ENCODE measurements at places on chromosomes 5 and 9.

DNA sequence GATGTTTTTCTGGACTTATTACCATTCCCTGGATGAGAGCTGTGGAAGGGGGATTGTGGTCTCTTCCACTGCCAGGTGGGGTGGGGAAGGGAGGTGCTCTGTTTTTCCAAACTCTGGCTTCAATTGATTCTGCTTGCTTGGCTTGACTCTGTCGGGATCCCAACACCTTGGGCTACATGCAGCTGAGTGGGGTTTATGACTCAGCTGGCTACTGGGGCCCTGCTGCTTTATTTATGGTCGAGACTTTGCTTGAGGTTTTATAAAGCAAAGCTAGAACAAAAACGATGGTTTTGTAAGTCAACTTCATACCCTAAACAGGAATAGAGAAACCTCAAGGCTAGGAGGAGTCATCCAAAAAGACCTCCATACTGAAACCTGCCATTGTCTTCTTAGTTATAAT lies 76.3 kb downstream of the AOPEP start:
- peak; percentile 14 for DNase-seq

GRCh38 chr5:171713152-171713551 lies 72.5 kb upstream of the SMIM23 start:
- DNase-seq, result no peak

- DNase-seq, result no peak
These were observed 13.0 kb upstream of the RIMOC1 start for GRCh38 chr5:41891066-41891707.

DNA sequence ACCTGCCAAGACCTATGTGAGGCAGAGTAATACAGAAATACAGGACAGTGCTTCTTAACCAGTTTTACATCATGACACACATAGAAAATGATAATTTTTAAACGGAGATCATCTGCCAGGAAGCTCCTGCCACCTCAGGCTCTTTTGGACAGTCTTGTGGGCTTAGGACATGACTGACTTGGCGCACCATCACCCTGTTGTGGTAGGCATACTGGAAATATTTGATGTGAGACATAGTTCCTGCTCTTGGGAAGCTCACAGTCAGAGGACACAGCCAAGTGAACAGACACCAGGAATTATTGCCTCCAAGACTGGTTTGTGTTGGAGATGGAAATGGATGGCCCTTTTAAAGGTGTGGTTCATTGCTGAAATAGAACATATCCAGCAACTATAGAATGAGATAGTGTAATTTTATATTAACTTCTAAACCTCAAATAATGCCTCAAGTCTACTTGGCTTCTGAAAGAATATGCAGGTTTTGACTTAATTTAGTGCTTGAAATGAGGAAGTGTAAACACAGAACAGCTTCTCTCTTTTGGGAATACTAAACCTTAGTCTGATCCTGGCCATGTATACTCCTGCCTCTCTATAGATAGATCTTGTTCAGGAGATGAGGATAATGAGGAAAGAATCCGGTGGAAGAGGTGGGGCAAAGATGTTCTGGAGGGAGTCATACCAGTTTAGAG lies 19.7 kb downstream of the CPEB4 start:
- DNase-seq, result no peak

DNA sequence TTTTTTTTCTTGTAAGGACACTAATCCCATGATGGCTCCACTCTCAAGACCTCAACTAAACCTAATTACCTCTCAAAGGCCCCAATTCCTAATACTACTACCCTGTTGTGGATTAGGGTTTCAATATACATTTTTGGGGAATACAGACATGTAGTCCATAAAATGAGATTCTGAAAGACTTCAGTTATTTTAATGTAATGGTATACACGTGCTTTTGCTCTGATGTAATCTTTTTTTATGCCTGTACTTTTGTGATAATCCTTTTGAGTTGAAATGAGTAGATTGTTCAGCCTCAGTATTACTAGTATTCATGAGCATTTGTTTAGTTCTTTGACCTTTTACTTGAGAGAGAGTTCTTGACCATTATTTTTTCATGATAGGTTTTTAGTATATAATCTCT lies 9.5 kb downstream of the CEP78 start:
- no peak for DNase-seq

- DNase-seq, result no peak
These were observed 1.2 kb upstream of the SLC4A9 start for GRCh38 chr5:140358738-140359310.

- no peak for DNase-seq
These were observed 219.4 kb downstream of the NFIB start for GRCh38 chr9:14094491-14094890.

DNA sequence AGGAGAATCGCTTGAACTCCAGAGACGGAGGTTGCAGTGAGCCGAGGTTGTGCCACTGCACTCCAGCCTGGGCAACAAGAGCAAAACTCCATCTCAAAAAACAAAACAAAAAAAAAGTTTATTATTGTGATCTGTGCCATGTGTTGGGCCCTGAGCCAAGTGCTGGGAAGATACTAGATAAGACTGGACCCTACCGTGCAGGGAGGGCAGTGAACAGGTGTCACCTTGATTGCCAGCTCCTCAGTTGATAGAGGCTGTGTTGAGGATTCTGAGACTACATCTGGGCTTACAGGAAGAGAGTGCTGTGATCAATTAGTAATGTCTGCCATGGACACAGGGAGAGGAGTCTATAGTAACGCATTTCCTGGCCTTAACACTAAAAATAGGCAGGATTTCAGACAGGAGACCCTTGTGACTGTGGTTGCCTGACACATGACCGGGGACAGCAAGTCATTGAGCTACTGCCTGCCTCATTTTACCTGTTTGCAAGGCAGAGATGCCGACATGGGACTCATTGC lies 201.5 kb downstream of the C9orf50 start:
- DNase-seq, result no peak

GRCh38 chr5:4206127-4206526 lies 610.5 kb downstream of the IRX1 start:
- no peak for DNase-seq

GRCh38 chr5:72353046-72353445 lies 32.9 kb downstream of the PTCD2 start:
- no peak for DNase-seq

- DNase-seq, result no peak
These were observed 288.3 kb upstream of the CDH18 start for GRCh38 chr5:20276061-20276958.

- DNase-seq, result no peak
These were observed 20.7 kb upstream of the SLC1A3 start for GRCh38 chr5:36585701-36586100.

GRCh38 chr5:127203818-127204217 lies 86.8 kb upstream of the MEGF10 start:
- no peak for DNase-seq

GRCh38 chr9:76688471-76689238 lies 75.6 kb upstream of the PCA3 start:
- no peak for DNase-seq

DNA sequence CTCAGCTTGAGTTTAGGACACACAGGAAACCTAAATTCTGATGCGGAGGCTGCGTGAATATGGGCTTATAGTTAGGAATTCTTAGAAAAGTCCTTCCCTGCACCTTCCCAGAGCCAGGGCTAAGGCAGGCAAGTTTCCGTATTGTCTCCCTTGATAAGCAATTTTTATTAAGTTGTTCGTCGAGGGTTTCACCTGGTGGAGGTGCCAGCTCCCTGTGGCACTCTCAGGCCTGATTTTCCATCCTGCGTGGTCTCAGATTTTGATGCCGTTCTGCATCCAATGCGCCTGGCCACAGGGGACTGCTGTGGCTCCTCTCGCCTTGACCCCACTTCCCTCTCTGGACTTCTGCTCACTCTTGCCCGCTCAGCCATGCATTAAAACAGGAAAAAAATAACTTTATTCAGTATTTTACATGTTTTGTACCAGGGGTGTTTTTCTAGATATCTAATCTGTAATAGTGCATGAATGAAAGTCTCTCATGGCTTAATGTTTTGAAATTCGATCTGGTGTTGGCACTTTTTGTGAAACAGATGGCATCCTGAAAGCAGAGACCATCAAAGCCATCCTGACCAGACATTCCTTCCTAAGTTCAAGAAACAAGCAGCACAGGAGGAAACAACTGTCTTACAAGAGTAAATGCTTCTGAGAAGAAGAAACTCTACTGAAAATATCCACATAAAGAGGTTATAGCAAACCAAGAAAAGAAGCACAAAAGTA lies 50.7 kb downstream of the TRIP13 start:
- DNase-seq, result no peak

DNA sequence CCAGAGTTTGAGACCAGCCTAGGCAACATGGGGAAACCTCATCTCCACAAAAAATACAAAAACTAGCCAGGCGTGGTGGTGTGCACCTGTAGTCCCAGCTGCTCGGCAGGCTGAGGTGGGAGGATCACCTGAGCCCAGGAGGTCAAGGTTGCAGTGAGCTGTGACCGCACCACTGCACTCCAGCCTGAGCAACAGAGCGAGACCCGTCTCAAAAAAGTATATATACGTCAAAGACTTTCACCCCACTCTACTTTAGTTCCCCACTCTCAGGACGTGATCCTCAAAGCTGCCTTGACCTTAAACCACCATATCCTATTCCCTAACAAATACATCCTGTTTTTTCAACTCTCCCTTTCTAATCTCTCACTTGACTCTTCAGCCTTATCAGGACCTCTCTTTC lies 41.0 kb downstream of the PCDHGC5 start:
- DNase-seq, result no peak

- DNase-seq, result no peak
These were observed 14.5 kb downstream of the TBCA start for GRCh38 chr5:77761606-77762005.

GRCh38 chr5:106454651-106455415 lies 1215.9 kb downstream of the EFNA5 start:
- no peak for DNase-seq

DNA sequence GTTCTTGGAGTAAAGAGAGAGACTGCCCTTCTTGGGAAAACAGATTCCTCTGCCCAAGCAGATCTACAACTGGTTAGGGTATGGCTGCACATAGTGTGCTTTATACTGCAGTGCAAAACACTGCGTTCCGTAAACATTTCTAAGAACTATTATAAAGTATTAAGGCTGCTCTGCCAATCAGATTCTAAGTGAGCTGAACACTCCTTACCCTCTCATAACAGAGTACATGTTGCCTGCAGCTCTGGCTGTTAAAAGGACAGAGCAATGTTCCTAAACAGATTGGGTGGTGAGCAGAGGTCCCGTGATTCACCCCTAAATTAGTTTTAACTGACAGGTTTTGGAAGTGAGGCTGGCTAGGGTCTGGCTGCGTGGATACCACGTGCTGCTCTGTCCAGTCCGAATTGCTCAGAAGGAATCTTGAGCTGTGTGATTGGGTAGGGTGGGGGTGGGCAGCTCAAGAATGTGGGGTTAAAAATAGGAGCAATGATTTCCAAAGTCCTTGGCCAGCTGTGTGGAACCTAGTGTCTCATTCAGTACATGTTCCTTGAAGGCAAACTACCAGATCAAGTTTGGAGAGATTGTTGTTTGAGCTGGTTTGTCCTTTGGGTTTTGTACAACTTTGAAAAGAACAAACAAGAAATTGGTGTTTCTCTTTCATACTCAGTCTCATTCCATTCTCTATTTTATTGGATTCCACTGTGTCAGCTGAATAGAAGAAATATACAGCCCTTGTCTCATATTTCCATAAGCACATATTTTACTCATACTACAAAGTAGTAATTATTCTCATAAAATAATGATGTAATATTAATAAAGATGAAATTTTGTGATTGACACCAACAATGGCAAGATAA lies 497.6 kb upstream of the CD180 start:
- DNase-seq, result no peak

GRCh38 chr9:136541709-136542108 lies 4.1 kb downstream of the NOTCH1 start:
- DNase-seq, result no peak

- no peak for DNase-seq
These were observed 246.6 kb downstream of the SLCO4C1 start for GRCh38 chr5:102049517-102049916.

DNA sequence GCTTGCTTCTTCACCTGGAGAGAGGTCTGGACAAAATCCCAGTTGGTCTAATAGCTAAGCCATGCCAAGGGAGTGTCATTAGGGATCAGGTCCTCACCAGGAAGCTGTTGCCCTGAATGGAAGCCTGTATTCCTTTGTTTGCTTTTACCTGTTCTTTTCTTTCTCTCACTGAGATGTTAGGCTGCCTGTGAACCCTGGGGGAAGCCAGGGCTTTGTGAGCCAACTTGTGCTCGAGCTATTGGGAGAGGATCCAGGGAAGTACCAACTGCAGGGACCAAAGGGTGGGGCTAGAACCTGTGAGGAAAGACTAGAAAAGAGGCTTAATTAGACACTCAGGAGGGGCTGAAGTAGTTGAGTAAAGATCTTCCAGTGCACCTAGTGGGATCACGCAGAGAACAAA lies 451.2 kb upstream of the TLE4 start:
- no peak for DNase-seq

- DNase-seq, result no peak
These were observed 175.1 kb downstream of the RORB start for GRCh38 chr9:74672237-74672636.

GRCh38 chr9:115972362-115972761 lies 181.2 kb upstream of the PAPPA start:
- DNase-seq, result no peak

DNA sequence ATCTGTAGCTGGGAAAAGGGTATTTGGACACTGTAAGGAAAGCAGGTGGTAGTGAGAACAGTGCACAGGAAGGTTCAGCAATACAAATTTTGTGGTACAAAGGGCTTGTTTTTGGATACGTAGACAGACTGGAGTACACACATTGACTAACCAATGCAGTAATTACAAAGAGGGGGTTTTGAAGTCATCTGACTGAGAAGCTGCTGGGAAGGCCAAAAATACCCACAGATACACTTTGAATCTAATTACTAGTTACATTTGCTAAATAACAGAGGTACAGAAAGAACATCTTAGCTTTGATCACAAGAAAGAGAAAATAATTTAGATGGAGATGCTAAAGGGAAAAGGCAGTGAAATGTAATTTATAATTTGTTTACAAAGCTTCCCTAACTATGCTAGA lies 45.9 kb downstream of the PKD2L2 start:
- DNase-seq, result no peak

- no peak for DNase-seq
These were observed 238.1 kb downstream of the GAS1 start for GRCh38 chr9:86708918-86709835.

GRCh38 chr5:74015716-74016115 lies 389.7 kb downstream of the ARHGEF28 start:
- DNase-seq, result no peak

DNA sequence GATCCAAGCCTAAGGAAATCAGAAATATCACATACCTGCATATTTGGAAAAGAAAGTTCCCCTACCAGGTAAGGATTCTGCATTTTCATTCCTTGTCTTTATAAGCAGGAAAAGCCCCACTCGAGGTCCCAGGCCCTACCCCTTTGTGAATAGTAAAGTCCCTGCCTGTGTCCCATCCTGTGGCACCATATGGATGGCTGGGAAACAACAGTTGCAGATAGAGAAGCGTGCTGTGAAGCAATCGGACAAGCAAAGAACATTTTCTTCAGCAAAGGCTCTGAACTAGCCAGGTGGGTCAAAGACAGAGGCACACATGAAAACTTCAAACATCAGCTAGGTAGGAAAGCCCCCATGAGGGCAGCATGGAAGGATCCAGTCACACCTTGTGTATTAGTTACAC lies 169.3 kb downstream of the NR2F1-AS1 start:
- no peak for DNase-seq

GRCh38 chr5:90557391-90557790 lies 1.2 kb upstream of the ADGRV1 start:
- no peak for DNase-seq

All from stimulated activated CD4-positive, alpha-beta T cell treated with anti-CD3 and anti-CD28 coated beads, Interleukin-2, amount 100 ng/mL, for 24 hours (primary cell).